Ovary (tissue), 10 donors: ENCODE measurements at places on chromosomes 5 and 9.

GRCh38 chr5:171599957-171600612 is 180.6 kb downstream of the FGF18 start:
- H3K27me3 ChIP-seq = no peaks in the 10 kb centered on the region
- H3K36me3 ChIP-seq = no peaks in the 10 kb centered on the region
- no peak overlapping the region for H3K4me3 ChIP-seq
- no peaks in the 10 kb centered on the region for H3K4me1 ChIP-seq

DNA sequence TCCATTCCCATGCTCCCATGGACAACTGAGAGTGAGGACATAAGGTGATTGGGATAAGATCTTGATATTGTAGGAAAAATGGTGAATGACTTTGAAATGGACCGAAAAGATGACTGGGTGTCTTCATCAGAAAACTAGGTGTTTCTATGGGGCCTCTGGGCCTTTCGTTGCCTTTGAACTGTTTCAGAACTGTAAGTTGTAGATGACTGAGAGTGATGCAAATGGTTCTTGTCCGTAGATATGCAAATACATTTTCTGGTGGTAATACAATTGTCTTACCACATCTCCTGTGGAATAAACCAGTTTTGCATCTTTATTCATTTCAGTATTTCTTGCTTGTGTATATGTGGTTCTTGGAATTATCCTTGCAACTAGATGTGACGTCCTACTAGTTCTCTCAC is 16.0 kb upstream of the TEX48 start:
- no peak overlapping the region for H3K27ac ChIP-seq
- H3K27me3 ChIP-seq = no peaks in the 10 kb centered on the region
- H3K4me3 ChIP-seq = no peak overlapping the region
- H3K4me1 ChIP-seq = no peaks in the 10 kb centered on the region
- H3K36me3 ChIP-seq = no peaks in the 10 kb centered on the region
- no peak for DNase-seq

- peaks cover 3% of the 10 kb centered on the region for H3K4me1 ChIP-seq
- no peak overlapping the region for H3K4me3 ChIP-seq
- no peaks in the 10 kb centered on the region for H3K36me3 ChIP-seq
- no peak overlapping the region for H3K27ac ChIP-seq
Measured at GRCh38 chr5:14458414-14458813, 123.2 kb upstream of the OTULINL start.

DNA sequence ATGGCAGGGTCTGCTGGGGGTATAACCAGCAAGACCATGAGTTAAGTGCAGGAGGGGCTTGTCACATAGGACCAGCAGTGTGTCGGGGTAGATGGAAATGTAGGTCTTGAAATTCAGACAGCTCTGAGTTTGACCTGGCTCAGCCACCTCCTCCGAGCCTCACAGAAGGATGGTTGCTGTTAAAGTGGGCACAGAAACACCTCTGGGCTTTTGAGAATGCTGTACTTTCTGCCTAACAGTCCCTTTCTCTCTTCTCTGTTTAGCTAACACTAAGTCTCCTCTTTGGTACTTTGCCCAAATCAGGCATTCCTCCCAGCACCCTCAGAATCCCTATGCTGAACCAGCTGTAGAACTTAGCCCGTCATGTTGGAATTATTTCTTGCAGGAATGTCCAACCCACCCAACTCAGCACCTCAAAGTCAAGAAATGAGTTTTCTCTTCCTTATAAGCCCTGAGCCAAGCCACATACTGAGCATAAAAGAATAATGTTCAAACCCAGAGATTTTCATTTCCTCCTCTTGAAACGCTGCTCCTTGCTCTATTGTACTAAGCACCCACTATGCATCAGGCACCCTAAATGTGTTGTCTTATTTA is 41.7 kb upstream of the MATR3 start:
- no peak for DNase-seq
- H3K27ac ChIP-seq = no peak overlapping the region
- H3K4me3 ChIP-seq = no peak overlapping the region
- H3K27me3 ChIP-seq = no peaks in the 10 kb centered on the region

DNA sequence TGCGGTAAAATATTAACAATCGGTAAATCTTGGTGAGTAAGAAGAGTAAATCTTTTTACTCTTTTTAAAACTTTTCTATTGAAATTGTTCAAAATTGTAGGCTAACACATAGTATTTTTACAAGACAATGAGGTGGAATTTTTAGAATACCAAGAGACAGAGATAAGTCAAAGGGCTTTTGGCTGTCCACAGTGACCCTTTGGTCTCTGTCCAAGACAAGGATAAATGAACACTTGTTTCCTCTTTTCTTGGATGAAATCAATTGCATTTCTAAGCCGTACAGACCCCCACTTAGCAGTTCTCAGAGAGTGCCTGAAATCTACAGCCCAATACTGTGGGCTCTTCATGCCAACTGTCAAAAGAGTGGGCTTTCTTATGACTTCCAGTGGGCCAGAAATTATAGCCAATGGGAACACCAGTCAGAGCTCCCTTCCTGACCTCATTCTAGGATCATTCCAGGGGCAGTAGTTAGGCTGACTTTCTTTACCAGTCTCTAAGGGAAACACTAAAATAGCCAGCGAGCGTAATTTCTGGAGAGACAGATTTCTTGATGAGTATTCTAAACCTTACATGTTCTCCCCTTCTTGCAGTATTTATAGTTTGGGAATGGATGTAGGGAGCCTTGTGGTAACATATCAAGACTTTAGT is 74.1 kb downstream of the GALNT10 start:
- no peak overlapping the region for H3K27ac ChIP-seq
- no peak overlapping the region for H3K4me3 ChIP-seq
- H3K36me3 ChIP-seq = no peaks in the 10 kb centered on the region
- DNase-seq = no peak
- H3K4me1 ChIP-seq = peaks cover 19% of the 10 kb centered on the region

- H3K36me3 ChIP-seq = no peaks in the 10 kb centered on the region
- no peak overlapping the region for H3K4me3 ChIP-seq
- no peak overlapping the region for H3K27ac ChIP-seq
- no peak for DNase-seq
- H3K27me3 ChIP-seq = no peaks in the 10 kb centered on the region
Measured at GRCh38 chr9:76646249-76646648, 118.0 kb upstream of the PCA3 start.

DNA sequence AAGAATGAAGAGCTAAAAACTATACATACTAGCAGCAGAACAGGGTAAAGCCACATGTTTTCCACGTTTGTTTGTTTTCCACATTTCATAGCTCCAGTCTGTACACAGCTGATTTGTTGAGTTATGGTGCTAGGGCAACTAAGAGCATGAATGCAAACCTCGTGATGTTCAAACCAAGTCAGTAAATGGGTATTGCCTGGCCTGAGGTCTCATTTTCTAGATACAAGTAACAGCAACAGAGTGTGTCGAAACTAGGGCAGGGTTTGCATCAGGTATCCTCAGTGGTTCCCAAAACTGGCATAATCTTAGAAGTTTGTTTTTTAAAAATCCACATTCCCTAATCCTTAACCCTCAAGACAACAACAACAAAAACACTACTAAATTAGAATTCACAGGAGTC is 89.3 kb downstream of the CEMIP2 start:
- no peak for DNase-seq
- H3K27ac ChIP-seq = no peak overlapping the region
- no peaks in the 10 kb centered on the region for H3K36me3 ChIP-seq
- H3K4me3 ChIP-seq = no peak overlapping the region

GRCh38 chr5:79811904-79812303 is 122.3 kb downstream of the CMYA5 start:
- H3K4me3 ChIP-seq = no peak overlapping the region
- H3K36me3 ChIP-seq = no peaks in the 10 kb centered on the region
- H3K4me1 ChIP-seq = no peaks in the 10 kb centered on the region
- no peak overlapping the region for H3K27ac ChIP-seq
- no peak for DNase-seq
- H3K27me3 ChIP-seq = peaks cover 5% of the 10 kb centered on the region

DNA sequence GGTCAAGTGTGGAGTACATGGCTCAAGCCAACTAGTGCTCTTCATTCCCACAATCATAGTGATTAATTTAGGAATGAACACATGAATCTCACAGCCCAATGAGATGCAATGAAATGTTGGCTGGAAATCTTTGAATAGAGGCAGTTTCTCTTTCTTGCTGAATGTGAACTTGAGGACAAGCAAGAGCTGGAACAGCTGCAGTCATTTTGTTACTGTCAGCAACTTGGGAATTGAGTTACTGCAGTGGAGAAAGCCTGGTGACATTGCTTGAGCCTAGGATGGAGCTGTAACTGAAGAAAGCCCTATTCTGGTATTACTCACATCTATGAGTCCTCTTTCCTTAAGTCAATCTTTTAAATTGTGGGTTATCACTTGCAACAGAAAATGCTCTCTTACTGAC is 62.3 kb downstream of the YIPF5 start:
- no peaks in the 10 kb centered on the region for H3K4me1 ChIP-seq
- H3K36me3 ChIP-seq = no peaks in the 10 kb centered on the region
- H3K27ac ChIP-seq = no peak overlapping the region
- no peaks in the 10 kb centered on the region for H3K27me3 ChIP-seq

GRCh38 chr9:90864779-90865178 is 63.2 kb downstream of the SYK start:
- H3K4me1 ChIP-seq = no peaks in the 10 kb centered on the region
- H3K4me3 ChIP-seq = no peak overlapping the region
- H3K27ac ChIP-seq = no peak overlapping the region
- no peak for DNase-seq

DNA sequence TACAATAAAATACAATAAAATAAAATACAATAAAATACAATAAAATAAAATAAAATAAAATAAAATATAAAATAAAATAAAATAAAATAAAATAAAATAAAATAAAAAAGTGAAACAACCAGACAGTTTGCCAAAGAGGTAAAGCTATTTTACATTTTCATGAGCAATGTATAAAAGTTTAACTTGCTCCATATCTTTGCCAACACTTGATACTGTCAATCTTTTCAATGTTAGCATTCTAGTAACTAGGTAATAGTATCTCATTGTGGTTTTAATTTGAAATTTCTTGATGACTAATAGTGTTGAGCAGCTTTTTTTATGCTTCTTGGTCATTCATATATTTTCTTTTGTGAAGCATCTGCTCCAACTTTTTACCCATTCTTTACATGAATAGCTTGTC is 17.3 kb downstream of the TTC33 start:
- no peak overlapping the region for H3K27ac ChIP-seq
- H3K36me3 ChIP-seq = no peaks in the 10 kb centered on the region
- DNase-seq = no peak
- H3K4me1 ChIP-seq = peaks cover 3% of the 10 kb centered on the region
- H3K27me3 ChIP-seq = no peaks in the 10 kb centered on the region

DNA sequence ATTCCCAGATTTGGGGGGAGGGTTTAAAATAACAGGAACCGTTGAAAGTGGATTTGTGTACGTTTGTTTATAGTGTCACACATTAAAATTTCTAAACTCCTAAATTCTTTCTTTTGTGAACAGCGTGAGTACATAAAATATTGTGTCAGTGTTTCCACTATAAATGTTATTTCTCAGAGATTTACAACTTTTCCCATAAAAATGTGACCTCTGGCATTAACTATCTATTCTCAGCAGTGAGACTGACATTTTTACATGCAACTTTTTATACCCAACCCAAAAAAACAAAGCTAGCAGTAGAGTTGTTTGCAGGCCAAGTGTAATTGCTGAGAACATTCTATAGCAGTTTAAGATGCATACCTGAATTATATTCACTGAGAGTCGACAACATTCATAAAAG is 757.0 kb upstream of the ADAMTS16 start:
- no peak overlapping the region for H3K4me3 ChIP-seq
- H3K4me1 ChIP-seq = no peaks in the 10 kb centered on the region
- DNase-seq = no peak
- H3K27ac ChIP-seq = no peak overlapping the region
- H3K36me3 ChIP-seq = no peaks in the 10 kb centered on the region

- H3K27me3 ChIP-seq = no peaks in the 10 kb centered on the region
- no peaks in the 10 kb centered on the region for H3K36me3 ChIP-seq
Measured at GRCh38 chr5:56608217-56608925, 207.0 kb upstream of the MAP3K1 start.

GRCh38 chr5:73727470-73727869 is 101.5 kb downstream of the ARHGEF28 start:
- H3K4me3 ChIP-seq = no peak overlapping the region
- peaks cover 15% of the 10 kb centered on the region for H3K4me1 ChIP-seq
- H3K27ac ChIP-seq = peak overlapping the region; percentile 67
- H3K36me3 ChIP-seq = no peaks in the 10 kb centered on the region
- H3K27me3 ChIP-seq = no peaks in the 10 kb centered on the region
- DNase-seq = no peak

GRCh38 chr5:180491496-180491895 is 2.7 kb upstream of the CNOT6 start:
- H3K4me3 ChIP-seq = no peak overlapping the region
- no peak for DNase-seq
- no peaks in the 10 kb centered on the region for H3K27me3 ChIP-seq

DNA sequence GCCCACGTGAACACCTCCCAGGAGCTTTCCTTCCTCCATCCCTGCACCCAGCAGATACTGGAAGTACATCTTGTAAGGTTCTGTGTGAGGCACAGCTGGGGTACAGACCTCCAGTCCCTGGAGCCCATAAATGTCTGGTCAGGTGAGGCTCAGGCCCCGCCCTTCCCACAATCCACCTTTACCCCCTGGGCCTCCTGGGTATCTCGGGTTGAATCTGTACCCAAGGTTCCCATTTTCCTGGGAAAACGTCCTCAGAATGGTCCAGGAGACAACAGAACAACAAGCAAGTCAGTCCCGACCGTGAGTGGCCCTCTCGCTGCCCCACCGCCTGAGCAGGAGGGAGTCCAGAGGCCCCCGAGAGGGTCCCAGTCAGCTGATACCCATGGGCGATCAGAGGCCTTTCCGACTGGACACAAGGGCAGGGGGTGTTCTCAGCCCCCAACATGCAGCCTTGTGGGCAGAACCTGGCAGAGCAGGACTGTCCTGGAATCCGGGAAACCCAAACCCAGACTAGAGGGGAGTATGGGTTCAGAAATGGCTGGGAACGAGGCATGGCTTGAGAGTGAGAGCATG is 4.3 kb downstream of the SPATA31E1 start:
- H3K27me3 ChIP-seq = no peaks in the 10 kb centered on the region
- DNase-seq = peak; percentile 5
- no peaks in the 10 kb centered on the region for H3K36me3 ChIP-seq
- H3K4me3 ChIP-seq = no peak overlapping the region
- H3K4me1 ChIP-seq = no peaks in the 10 kb centered on the region

- H3K4me3 ChIP-seq = no peak overlapping the region
- H3K4me1 ChIP-seq = no peaks in the 10 kb centered on the region
- H3K27ac ChIP-seq = no peak overlapping the region
- no peak for DNase-seq
Measured at GRCh38 chr5:97838214-97838613, 655.2 kb upstream of the RIOK2 start.

DNA sequence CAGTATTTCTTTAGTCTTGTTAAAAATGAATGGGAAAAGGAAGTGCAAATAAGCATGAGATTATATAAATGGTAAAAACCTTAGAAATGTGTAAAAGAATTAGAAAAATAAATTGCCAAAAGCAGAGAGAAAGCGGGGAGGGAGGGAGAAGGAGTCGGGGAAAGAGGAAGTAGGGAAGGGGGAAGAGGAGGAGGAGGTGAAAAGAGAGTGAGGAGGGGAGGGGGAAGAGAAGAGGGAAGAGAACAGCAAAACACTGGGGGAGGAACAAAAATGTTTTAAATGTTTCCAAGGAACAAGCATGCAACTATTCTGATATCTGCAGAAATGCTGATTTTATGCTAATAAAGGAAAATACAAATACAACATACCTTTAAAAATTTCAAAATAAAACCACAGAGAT is 317.5 kb downstream of the PIK3R1 start:
- H3K27ac ChIP-seq = no peak overlapping the region
- peaks cover 7% of the 10 kb centered on the region for H3K4me1 ChIP-seq
- DNase-seq = no peak
- no peaks in the 10 kb centered on the region for H3K36me3 ChIP-seq

- H3K27ac ChIP-seq = no peak overlapping the region
- H3K27me3 ChIP-seq = no peaks in the 10 kb centered on the region
- no peaks in the 10 kb centered on the region for H3K36me3 ChIP-seq
- H3K4me1 ChIP-seq = no peaks in the 10 kb centered on the region
- no peak overlapping the region for H3K4me3 ChIP-seq
Measured at GRCh38 chr5:106020894-106021293, 1649.8 kb downstream of the EFNA5 start.
